Activated CD4-positive, CD25-positive, alpha-beta regulatory T cell (primary cell): ENCODE measurements at places on chromosomes 3 and 15.

- no peak for DNase-seq
These were observed 37.8 kb upstream of the SPTSSB start for GRCh38 chr3:161409069-161409468.

DNA sequence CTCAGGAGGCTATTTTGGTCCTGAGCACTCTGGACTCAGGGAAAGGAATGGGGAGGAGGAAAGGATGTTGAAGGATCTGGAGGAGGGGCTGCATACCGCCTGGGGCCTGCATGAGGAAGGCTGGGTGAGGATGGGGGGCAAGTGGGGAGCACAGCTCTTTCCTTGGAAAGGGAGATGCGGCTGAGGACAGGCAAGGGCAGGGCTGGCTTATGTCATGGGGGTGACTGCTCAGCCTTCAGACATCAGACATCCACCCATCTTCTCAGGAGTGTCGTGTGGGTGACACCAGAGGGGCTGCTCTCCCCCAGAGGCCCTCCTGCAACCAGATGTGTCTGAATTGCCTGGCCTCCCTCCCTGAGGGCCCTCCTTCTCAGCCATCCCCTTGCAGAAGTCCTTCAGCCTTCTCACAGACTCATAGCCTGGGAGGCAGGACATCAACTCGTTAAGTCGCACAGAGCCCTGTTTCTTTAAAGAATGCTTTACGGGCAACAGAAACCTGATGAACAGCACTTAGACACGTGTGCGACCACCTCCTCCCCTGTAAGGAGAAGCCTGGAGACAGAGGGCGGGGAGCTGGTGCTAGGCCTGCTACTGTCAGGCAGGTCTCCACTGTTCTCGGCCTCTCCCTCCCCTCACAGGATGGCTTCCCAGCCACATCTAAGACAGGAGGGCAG is 252.3 kb downstream of the OCA2 start:
- no peak for DNase-seq

GRCh38 chr3:101009386-101009785 is 16.2 kb upstream of the ABI3BP start:
- DNase-seq = no peak

DNA sequence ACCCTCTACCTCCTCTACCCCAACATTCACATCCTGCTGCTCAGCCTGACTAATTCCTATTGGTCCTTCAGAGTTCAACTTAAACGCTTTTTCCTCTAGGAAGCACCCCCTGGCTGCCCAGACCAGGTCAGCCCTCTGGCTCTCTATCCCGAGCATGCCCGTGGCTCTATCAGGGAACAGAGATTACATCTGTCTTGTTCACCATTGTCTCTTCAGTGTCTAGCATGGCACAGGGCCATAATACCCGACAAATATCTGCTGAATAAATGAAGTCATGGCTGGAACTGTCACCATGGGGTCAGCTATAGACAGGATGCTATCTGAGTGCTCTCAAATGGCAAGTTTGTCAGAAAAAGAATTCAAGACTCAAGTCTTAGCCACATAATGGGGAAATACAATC is 296.9 kb upstream of the CHRNA7 start:
- no peak for DNase-seq

GRCh38 chr3:14631687-14632441 is 19.7 kb upstream of the CCDC174 start:
- no peak for DNase-seq

GRCh38 chr3:190533511-190534281 is 19.8 kb downstream of the IL1RAP start:
- no peak for DNase-seq

GRCh38 chr15:25441111-25441510 is 2.3 kb upstream of the UBE3A start:
- DNase-seq = no peak

DNA sequence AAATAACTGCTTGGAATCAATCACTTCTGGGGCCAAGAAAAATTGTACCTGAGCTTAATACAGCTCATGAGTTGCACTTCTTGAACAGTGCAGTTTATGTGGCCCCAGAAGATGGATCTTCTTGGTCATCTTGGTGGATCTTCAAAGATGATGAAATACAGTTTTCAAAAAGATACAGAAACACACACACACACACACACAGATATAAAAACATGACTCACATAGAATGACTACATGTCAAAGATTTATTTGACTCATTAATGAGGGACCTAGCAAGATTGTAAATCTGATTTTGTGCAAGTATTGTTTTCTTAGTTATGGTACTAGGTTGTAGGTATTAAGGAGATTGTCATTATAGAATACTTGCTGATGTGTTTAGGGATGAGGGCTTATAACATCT is 32.6 kb downstream of the PDCD6IP start:
- DNase-seq = no peak

- DNase-seq = no peak
These were observed 33.0 kb downstream of the FAM98B start for GRCh38 chr15:38486936-38487335.

- no peak for DNase-seq
These were observed 14.0 kb upstream of the DYNC1LI1 start for GRCh38 chr3:32584660-32585059.

DNA sequence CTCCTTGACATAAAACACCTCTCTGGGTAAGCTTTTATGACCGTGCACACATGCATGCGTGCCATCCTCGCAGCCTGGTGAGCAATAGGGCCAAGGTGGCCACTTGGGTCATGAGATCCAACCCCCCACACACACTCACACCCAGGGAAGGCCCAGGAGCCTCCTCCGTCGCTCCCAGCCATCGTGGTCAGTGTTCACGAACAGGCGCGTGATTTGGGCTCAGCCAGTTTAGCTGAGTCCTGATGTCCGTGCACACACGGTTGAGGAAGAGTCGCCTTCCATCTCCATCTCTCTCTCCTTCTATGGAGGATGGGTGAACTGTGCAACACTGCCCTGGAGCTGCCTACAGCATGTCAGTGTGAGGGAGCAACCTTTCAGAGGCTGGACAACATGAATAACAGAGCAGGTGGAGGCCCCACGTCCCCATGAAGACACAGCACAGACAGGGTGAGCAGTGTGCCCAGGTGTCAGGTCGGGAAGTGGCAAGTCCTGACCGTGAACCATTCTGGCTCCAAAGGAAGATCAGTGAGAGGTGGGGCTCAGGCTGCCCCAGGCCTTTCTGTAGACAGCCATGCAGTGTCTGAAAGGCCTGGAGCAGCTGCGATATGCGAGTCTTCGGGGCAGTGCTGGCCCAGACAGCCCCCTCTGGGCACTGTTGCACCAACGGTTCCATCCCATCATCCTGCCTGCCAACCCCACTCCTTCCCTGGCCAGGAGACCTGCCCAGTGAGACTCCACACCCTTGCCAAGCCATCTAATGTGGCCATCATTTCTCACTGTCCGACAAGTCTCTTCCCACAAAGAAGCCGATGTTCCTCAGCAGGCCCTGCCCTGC is 253.4 kb downstream of the OCA2 start:
- DNase-seq = no peak

DNA sequence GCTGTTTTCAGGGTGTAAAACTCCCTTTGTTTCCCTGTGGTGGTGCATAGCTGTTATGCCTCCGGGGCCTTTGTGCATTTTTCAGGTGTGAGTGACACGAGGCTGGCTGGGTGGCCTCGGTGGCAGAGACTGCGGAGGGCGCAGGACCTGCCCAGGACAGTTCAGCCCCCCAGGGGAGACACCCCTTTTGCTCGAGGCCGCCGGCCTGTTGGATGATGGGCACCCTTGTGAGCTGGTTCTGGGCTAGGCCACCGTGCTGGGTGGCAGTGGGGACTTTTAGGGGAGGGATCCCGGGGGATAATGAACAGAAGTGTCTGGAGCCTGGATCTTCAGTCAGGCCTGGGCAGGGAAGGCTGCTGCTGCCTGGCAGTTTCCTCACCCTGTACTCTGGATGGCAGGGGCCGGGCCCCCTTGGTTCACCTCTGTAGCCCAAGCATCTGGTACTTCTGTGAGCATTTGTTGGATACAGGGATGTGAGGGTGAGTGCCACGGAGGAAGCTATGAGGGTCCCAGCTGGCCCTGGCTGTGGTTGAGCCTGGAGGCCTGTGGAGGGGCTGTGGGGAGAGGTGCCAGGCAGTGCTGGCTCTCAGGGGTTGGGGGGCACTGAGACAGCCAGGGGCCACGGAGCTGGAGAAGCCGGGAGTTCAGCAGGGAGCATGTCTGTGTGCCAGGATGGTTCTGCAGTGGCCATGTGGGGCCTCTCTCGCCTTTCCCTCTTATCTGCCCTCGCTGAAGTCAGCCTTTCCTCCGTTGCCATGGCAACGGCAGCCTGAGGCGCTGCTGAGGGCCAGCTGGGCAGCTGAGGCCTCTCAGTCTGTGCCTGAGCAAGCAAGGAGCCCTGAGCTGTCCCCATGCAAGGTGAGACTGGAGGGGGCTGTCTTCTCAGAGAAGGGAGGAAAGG is 49.0 kb downstream of the KY start:
- no peak for DNase-seq

DNA sequence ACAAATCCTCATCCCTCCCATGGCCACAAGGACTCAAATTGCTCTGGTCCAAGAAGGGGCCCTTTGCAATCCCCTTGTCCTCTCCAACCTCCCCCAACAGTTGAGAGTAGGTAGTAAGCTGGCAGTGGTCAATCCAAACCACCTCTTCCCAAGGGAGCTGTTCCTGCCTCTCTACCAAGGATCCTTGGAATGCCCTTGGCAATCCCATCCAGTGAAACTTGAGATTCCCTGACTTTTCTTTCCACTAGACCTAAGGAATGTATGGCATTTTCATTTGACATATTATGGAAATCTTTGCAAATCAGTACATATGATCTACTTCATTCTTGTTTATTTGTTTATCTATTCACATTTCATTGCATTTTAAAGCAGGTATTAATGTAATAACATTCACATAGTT is 4.8 kb upstream of the RBP2 start:
- no peak for DNase-seq

- DNase-seq = no peak
These were observed 191.9 kb upstream of the TSC22D2 start for GRCh38 chr3:150216041-150216811.

DNA sequence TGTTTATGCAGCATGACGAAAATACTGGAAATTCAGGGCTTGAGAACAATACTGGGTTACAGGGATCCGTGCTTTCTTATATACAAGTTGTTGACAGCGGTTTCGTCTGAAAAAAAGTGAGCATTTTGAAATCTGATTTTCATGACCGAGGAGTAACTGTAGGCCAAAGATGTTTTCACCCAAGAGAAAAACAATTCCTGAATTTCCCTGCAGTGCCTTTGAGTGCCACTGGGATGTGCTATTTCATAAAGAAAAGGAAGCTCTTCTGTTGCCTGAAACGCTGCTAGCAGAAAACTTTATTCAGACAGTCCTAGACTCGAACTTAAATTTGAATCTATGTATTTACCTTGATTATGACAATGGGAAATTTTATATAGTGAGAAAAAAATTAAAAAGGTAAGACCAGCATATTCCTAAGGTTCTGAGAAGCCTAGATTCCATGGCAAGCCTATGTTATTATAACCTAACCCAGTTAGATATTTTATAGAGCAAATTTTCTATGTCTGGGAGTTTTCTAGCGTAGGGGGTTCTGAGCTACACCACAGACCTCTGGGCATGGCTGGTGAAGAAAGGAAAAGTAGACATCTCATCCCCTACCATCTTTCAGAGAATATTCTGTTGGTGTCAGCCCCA is 30.2 kb downstream of the KCNAB1 start:
- DNase-seq = no peak

DNA sequence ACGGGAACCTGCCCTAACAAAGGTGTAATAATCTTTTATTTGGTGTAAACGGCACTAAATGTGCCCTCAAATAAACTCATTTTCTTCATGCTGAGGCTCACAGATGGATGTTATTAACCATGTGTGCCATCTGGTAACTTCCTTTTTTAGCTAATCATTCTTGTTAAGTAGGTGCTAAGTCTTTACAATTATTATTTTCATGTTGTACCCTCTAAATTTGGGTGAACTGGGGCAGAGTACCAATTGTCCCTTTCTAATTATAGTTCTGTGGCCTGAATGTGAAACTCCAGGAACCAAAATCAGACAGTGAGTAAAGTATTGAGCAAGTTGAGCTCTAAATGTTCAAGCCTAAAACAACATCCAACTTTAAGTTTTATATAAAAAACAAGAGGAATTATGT is 220.7 kb upstream of the CADM2 start:
- DNase-seq = no peak

GRCh38 chr3:155292133-155292532 is 1.4 kb downstream of the STRIT1 start:
- no peak for DNase-seq

GRCh38 chr15:65834603-65835282 is 34.5 kb upstream of the RAB11A start:
- DNase-seq = no peak

- no peak for DNase-seq
These were observed 45.9 kb downstream of the HCN4 start for GRCh38 chr15:73322665-73323373.

DNA sequence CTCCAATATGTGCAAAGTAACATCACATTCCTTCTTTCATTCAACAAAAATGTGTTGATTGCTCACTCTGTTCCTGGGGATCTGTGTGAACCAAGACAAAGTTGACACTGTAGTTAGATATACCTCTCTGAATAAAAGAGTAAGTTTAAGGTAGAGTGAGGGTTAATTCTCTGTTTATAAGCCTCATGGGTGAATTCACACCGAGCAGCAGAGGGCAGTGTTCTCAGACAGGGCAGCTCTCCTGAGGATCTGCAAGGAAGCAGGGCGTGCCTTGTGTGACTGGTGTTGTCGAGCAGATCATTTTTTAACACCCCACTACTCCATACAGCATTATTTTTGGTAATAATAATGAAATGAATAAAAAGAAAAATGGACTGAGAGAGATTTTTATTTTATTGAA is 34.4 kb downstream of the PAQR9 start:
- peak; percentile 12 for DNase-seq

- no peak for DNase-seq
These were observed 34.8 kb downstream of the IGF1R start for GRCh38 chr15:98682992-98683701.

DNA sequence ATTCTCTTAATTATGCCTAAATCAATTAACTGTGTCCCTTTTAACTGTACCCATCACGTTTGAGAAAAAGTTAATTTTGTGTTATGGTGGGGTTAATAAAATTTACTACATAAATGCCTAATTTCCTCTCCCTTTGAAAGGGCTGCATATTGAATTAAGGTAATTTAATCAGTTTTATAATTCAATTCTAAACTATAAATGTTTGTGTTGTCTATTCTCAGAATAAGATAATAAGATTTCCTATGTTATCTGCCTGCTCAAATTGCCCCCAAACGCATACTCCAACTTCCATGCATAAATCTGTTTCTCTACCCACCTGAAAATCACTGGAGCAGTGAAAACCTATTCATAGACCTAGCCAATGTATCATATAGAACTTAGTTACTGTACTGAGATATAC is 1716.1 kb downstream of the SI start:
- no peak for DNase-seq
